ENCODE measurements at places on chromosomes 1 and 21. TPM values are rescaled to one million over a fixed set of nuclear protein-coding genes. Genes with fewer than 3 reads are reported as not detected.

GRCh38 chr1:8477166-8477982, 159.5 kb downstream of the SLC45A1 start:
- no peak for DNase-seq
- H3K4me3 ChIP-seq = no peak overlapping the region
- peak overlapping the region; percentile 43 for H3K27ac ChIP-seq
- H3K27me3 ChIP-seq = no peaks in the 10 kb centered on the region
- no peaks in the 10 kb centered on the region for H3K36me3 ChIP-seq

DNA sequence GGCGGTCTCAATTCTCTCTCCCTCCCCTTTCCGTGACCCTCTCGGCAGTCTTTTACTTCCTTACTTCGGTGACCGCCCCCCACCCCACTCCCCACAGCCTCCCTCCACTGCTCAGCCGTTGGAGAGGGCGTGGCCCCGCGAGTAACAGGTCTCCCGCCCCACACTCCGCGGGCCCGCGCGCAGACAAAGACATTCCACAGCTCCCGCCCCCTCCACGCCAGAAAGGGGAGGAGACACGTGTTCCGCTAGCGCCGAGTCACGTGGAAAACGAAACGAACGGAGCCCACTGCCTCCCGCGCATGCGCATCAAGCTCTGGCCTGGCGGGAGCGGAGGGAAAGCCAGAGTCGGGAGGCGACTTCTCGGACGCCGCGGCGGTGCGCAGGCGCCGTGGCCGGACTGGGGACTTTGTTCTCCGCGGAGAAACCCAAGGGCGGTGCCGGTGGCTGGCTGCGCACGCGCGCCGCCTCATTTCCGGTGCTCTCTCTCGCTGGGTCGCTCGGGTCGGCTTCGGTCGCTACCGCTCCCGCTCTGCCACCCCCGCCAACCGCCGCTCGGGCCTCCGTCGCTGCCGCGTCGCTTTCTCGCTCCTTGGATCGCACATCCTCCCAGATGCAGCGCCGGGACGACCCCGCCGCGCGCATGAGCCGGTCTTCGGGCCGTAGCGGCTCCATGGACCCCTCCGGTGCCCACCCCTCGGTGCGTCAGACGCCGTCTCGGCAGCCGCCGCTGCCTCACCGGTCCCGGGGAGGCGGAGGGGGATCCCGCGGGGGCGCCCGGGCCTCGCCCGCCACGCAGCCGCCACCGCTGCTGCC, at the start of gene KHDRBS1:
KHDRBS1 (plus strand) TSS at position 483 of the 813 bp plus-strand sequence; CDS start at position 611, 128 bp downstream.
- H3K27ac ChIP-seq = peak within 1 kb of the TSS; percentile 98
- H3K27me3 ChIP-seq = no peaks in the 10 kb centered on the region
- H3K4me3 ChIP-seq = peak within 1 kb of the TSS; percentile 59
- peaks cover 2% of the 10 kb centered on the region for H3K4me1 ChIP-seq
- peak; percentile 99 for DNase-seq

DNA sequence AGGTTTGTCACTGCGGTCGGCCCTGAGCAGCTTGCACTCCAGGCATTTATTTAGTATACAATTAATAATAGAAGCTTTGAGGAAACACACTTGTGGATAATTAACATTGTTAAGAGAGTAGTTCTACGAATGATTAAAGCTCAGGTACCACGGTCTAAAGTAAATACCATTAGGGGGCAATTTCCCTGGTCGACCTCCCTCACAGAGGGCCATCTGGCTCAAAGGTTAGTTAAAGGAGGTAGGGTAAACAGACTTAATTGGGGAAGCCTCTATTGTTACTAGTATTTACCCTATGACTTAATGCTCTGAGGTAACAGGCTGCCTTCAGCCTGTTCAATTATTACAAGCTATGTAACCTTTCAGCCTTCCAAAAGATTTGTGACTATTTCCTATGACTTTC, 122.3 kb upstream of the SLC44A3 start:
- no peaks in the 10 kb centered on the region for H3K27me3 ChIP-seq
- DNase-seq = no peak
- H3K4me1 ChIP-seq = no peaks in the 10 kb centered on the region
- peak overlapping the region; percentile 16 for H3K27ac ChIP-seq
- no peaks in the 10 kb centered on the region for H3K36me3 ChIP-seq

GRCh38 chr1:9907441-9907840, 2.6 kb downstream of the CTNNBIP1 start:
- H3K4me3 ChIP-seq = no peak overlapping the region
- H3K27me3 ChIP-seq = no peaks in the 10 kb centered on the region
- H3K36me3 ChIP-seq = no peaks in the 10 kb centered on the region
- DNase-seq = no peak
- H3K27ac ChIP-seq = no peak overlapping the region

The S100A9 gene
- 69.7 TPM for total RNA-seq
